ENCODE measurements at places on chromosomes 1 and 21. TPM values are rescaled to one million over a fixed set of nuclear protein-coding genes. Genes with fewer than 3 reads are reported as not detected.

DNA sequence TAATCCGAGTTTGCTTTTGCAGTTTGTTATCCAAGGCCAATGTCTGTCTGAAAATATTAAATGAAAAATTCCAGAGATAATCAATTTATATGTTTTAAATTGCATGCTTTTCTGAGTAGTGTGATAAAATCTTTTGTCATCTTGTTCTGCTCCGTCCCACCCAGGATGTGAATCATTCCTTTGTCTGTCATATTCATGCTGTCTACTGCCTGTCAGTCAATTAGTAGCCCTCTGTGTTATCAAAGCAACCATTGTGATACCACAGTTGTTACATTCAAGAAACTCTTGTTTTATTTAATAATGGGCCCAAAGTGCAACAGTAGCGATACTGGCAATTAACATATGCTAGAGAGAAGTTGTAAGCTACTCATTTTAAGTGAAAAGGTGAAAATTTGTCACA is 819.3 kb downstream of the BRINP3 start:
- peaks cover 2% of the 10 kb centered on the region for H3K27me3 ChIP-seq
- no peaks in the 10 kb centered on the region for H3K36me3 ChIP-seq
- no peak for DNase-seq
- H3K4me1 ChIP-seq = no peaks in the 10 kb centered on the region

Gene RPL22
- 379 TPM for total RNA-seq

Gene HPCAL4
- 7.7 TPM for total RNA-seq

Gene SLAMF7
- not detected for total RNA-seq

- no peak overlapping the region for H3K4me3 ChIP-seq
- no peaks in the 10 kb centered on the region for H3K36me3 ChIP-seq
- H3K4me1 ChIP-seq = no peaks in the 10 kb centered on the region
- H3K27me3 ChIP-seq = no peaks in the 10 kb centered on the region
- no peak overlapping the region for H3K27ac ChIP-seq
- DNase-seq = no peak
Observed at GRCh38 chr1:74367175-74367813, 132.1 kb downstream of the TNNI3K start.

Gene PLA2G5
- total RNA-seq = 141 TPM

Gene IPP
- 17.2 TPM for total RNA-seq

DNA sequence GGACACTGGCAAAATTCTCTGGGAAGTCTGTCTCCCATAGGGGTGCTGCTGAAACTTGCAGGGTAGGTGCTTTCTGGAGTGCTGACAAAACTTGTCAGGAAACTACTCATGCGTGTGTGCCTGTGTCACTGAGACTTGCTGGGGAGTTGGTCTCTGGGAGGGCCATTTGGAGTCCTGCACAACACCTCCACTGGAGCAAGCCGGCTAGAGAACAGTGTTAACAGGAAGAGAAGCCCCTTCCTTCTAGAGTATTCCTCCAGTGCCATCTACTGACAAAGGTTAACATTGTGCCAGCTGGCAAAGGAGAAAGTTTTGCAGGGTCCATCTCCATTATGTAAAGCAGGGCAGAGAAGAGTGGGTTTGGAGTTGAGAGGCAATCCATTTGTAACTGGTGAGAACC is 30.0 kb downstream of the ZMYM4 start:
- DNase-seq = no peak
- no peak overlapping the region for H3K4me3 ChIP-seq
- no peak overlapping the region for H3K27ac ChIP-seq
- H3K36me3 ChIP-seq = no peaks in the 10 kb centered on the region

Gene FAM163A
- total RNA-seq = not detected

GRCh38 chr1:208291923-208292711 is 47.9 kb upstream of the PLXNA2 start:
- no peak for DNase-seq
- H3K27me3 ChIP-seq = no peaks in the 10 kb centered on the region
- no peaks in the 10 kb centered on the region for H3K4me1 ChIP-seq
- H3K36me3 ChIP-seq = no peaks in the 10 kb centered on the region

DNA sequence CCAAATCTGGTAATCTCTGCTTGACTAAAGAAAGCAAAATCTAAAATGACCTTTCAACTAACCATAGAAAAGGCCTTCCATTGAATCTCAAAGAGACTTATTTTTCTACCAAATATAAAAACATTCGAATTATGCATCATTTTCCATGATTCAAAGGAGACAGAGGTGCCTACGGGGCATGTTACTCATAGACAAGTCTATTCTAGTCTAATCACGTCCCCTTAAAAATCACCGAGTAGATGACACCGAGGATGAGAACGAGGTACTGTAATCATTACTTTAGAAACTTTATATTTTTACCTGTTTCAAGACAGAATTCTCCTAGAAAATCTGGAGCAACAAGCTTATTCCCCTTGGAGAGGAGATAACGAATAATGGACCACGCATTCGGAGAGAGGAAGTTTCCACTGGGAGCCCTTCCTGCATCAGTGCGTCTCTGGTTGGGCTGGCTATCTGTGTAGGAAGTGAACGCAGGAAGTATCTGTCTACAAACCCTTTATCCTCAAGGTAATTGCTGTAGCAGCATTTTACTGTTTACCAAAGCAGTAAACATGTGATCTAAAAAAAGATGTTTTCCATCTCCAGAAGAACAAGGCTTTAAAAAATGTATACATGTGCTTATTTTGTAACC is 9.5 kb downstream of the ERG start:
- no peaks in the 10 kb centered on the region for H3K4me1 ChIP-seq
- no peak overlapping the region for H3K4me3 ChIP-seq
- H3K36me3 ChIP-seq = no peaks in the 10 kb centered on the region
- H3K27ac ChIP-seq = no peak overlapping the region
- DNase-seq = no peak

Gene MFAP2
- 16.0 TPM for total RNA-seq

DNA sequence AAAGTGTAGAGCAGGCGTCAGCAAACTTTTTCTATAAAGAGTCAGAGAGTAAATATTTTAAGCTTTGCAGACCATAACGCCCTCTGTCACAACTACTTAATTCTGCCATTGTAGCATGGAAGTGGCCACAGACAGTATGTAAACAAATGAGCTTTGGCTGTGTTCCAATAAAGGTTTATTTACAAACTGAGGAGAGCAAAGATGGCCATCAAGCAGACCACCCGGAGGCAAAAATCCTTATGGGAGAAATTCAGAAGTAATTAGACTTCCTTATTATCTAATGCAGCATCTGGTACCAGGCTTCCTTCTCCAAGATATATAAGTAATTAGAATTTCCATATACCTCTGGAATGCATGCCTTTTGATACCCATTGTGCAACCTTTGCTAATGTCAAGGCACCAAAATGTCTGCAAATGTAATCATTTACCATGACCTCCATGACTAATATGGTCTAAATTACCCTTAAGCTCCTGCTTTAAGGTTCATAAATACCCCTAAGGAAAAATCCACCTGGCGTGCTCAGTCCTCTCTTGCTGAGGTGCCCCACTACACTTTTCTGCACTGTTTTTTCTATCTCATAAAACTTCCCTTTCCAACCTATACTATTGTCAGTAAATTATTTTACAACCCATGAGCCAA is 377.8 kb downstream of the MATN1 start:
- H3K36me3 ChIP-seq = no peaks in the 10 kb centered on the region
- no peak for DNase-seq
- H3K4me1 ChIP-seq = no peaks in the 10 kb centered on the region
- no peak overlapping the region for H3K27ac ChIP-seq

Gene TCHH
- total RNA-seq = 0.12 TPM

DNA sequence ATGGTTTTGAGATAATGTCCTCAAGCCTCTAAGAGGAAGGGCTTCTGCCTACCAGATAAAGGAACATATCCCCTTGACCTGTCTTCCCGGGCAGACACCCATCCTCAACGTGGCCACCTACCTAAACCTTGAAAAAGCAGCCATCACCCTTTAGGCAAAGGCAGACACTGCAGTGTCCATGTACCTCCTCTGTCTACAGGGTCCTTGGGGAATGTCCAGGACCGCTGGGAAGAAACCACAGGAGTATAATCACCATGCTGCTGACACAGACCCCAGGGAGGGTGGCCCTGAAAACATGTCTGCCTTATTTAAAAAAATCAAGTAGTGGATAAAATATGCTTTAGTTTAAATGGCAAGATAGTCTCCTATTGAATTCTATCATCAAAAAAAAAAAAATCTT is 16.6 kb downstream of the BCAR3 start:
- no peak overlapping the region for H3K4me3 ChIP-seq
- no peak overlapping the region for H3K27ac ChIP-seq
- no peaks in the 10 kb centered on the region for H3K27me3 ChIP-seq
- DNase-seq = no peak

DNA sequence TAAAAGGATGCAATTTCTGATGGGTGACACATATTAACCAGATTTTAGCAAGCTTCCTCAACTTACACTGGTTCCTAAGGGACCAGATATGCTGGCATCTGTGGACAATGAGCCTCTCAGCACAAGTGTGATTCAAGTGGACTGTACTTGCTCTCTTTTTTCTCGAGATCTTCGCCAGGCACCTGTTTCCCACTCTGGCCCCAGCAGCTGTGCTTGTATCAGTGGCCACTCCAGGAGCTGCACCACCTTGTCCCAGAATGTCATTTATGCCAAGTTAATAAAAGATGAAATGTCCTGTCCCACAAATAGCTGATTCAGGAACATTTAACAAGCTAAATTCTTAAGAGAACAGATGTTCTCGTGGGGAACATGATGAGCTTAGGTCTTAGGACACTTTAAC is 14.6 kb downstream of the C1orf198 start:
- no peaks in the 10 kb centered on the region for H3K27me3 ChIP-seq
- H3K27ac ChIP-seq = no peak overlapping the region
- DNase-seq = no peak
- H3K36me3 ChIP-seq = no peaks in the 10 kb centered on the region
- peaks cover 47% of the 10 kb centered on the region for H3K4me1 ChIP-seq

DNA sequence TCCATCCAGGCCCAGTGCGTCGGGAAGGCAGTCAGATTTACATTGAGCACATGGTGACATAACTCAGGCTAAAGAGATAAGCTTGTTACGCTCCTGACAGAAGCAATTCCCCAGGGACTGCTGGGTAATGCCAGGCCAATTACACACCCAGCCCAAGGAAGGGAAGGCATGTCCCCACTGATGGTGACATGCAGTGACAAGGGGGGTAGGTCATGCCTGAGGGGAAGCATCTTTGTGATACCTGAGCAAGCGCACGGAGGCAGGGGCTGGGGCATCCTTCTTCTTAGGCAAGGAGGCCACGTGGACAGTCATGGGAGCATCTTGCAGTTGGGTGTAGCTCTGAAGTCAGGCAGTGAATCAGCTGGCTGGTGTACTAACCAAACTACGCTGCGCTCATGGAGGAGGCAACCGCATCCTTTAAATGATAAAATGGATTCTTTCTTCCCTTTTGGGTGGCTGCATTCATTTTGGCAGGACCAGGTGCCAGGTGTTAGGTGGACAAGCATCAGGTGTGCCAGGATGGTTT is 39.6 kb upstream of the GRIK3 start:
- no peak overlapping the region for H3K4me3 ChIP-seq
- no peaks in the 10 kb centered on the region for H3K27me3 ChIP-seq

- H3K27me3 ChIP-seq = no peaks in the 10 kb centered on the region
- DNase-seq = peak; percentile 6
- H3K27ac ChIP-seq = no peak overlapping the region
- no peaks in the 10 kb centered on the region for H3K36me3 ChIP-seq
Observed at GRCh38 chr1:2972011-2972878, 49.0 kb upstream of the ACTRT2 start.

DNA sequence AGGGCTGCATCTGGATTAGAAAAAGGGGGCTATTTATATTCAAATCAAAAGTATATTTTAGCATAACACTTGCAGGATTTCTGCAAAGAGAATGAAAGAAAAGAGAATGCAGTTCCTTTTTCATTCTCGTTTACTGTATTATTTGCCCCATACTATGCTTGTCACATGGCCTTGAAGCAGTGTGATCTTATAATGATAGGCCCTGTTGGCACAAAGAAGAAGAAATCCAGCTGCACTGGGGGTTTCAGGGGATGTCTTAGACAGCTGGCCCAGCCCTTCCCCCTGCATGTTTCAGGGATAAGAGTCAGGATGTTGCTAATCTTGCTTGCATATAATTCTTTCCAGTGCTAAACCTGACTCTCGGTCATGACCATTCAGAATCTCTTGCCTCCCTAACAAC is 369.5 kb downstream of the SEC16B start:
- H3K4me3 ChIP-seq = no peak overlapping the region
- no peaks in the 10 kb centered on the region for H3K27me3 ChIP-seq
- H3K4me1 ChIP-seq = no peaks in the 10 kb centered on the region
- H3K36me3 ChIP-seq = no peaks in the 10 kb centered on the region
- no peak overlapping the region for H3K27ac ChIP-seq
- DNase-seq = no peak

- H3K36me3 ChIP-seq = no peaks in the 10 kb centered on the region
- no peak for DNase-seq
- no peaks in the 10 kb centered on the region for H3K4me1 ChIP-seq
- no peaks in the 10 kb centered on the region for H3K27me3 ChIP-seq
- no peak overlapping the region for H3K27ac ChIP-seq
- no peak overlapping the region for H3K4me3 ChIP-seq
Observed at GRCh38 chr1:212498283-212499040, 65.7 kb downstream of the NENF start.
